Activated T-cell treated with anti-CD3 and anti-CD28 coated beads for 4 hours (primary cell): ENCODE measurements at places on chromosomes 6 and 20.

DNA sequence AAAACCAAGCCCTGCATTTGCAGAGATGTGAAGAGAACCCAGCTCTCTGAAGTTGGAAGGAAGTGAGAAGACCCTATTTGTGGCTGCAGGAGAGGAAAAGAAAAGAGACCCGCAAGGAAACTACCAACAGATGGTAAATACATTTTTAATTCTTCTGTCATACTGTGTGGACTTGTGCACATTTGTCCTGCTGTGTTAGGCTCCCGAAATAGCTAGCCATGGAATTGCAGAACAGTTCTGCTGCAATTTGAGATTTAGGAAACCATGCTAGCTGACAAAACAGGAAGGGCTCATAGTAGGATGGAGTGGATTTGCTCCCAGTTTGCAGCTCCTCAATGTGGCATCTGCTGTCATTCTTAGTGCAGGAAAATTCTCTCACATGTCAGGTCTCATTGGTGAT is 12.1 kb upstream of the ATXN1 start:
- DNase-seq: no peak

DNA sequence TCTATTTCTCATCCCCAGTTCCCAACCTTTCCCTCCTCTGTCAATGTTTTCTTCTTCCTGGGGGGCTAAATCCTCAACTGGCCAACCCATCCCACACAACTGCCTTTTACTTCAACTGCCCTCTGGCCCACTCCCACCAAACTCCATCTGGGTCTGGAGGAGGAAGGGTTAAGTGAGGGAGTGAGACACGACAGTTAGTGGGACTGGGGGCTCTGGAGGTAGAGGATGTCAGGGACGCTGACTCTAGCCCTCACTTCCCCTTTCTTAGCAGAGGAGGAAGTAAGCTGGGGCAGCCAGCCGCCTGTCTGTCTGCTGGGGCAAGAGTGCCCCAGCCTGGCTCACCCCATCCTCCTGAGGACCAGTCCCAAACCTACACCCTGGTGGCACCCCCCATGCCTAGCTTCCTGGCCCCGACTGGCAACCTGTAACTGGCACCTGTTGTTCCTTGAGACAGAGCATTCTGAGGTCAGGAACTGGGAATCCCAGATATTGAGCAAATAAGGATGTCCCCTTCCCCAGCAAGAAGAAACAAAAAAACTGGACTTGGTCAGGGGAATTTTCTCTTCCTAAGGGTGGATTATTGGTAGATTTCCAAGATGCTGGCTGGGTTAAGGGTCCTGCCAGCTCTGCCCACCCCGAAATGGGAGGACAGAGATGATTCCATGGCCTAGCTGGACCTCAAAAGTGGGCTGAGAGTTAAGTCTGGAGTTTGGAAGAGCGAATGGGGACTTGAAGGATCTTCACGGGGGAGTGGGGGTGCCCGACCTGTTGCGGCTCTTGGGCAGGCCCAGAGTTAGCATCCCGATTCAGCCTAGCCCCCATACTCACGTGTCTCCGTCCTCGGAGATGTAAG is 971 bp downstream of the NFKBIE start:
- DNase-seq: no peak

DNA sequence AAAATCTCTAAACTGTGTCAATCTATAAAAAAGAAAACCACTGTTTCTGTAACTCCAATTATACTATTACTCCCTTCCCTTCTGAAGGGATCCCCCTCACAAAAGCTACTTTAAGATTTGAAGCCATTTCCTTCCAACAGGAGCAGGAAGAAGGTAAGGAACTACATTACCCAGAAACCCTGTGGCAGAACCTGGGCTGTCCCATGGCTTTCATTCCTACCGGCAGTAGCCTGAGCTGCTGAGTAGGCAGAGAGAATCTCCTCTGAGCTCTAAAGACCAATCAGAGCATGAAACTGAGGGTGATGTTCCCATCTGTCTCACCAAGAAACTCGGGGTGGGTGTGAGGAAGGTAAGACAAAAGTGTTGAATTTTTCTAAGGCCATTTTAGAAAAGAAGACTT is 108.0 kb upstream of the LRFN2 start:
- DNase-seq: no peak

DNA sequence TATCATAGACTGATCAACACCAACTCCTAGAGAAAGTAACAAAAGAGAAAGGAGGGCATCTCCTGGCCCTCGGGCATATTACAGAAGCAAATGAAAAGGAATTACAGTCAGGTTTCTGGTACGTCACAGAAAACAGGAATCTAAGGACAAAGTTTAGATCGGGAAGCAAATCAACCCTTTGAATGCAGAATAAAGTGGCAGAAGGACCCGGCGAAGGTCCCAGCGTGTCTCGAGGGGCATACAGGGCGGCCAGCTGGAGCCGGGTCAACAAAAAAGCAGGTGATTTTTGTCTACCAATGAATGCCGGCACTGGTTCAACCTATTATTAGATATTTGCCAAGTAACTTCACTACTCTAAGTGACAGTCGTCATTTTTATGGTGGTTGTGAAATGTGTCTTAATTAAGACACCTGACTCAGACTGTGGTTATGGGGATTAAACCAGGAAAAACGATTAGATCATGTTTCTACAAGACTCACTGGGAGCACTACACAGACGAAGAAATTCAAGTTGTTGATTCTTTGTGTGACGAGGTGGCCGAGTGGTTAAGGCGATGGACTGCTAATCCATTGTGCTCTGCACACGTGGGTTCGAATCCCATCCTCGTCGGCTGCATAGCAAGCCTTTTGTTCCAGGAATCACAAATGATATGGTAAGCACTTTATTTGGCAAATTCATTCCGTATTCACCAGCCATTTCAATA is 12.4 kb upstream of the ZSCAN9 start:
- DNase-seq: no peak

GRCh38 chr6:5749651-5750215 is 257.0 kb downstream of the NRN1 start:
- DNase-seq: no peak

DNA sequence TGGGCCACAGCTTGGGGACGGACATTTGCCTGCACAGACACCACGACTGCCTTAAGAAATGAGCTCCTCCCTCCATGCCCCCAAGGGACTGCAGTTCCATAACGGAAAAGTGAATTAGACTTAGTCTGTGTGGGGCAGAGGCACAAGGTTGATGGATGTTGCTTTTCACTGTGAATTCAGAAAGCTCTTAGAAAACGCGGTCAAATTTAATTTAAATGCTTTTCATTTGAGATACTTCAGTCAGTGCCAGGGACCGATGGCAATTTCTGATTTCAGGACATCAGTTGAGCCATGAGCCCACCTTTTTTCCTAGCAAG is 356.4 kb downstream of the KIF16B start:
- no peak for DNase-seq

GRCh38 chr6:69812746-69813427 is 16.1 kb upstream of the LMBRD1 start:
- no peak for DNase-seq

DNA sequence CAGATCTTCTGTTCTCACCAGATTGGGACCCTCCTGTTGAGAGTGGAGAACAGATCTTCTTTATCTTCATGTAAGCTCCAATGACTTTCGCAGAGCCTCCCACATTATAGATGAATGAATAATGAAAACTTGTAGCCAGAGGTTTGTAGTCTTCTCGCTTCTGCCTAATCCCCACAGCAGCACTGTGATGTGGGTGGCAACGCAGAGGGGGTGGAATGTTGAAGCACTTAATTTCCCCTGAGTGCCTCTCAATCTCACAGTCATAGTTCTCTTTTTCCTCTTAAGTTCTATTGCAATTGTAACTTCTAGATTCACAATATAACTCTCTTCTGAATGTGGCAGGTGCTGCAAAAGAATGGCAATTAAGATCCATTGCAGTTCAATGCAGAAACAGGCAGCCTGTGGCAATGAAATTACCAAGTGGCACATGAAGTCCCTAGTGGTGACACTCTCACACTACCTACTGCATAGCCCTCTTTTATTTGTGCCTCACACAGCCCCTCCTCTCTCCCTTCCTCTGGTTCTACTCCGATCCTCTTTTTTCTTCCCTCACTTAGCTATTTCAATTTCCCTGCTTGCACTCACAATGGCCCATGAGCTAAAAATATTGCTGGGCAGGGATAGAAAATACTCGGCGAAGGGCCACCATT is 281.9 kb downstream of the UBE3D start:
- no peak for DNase-seq

DNA sequence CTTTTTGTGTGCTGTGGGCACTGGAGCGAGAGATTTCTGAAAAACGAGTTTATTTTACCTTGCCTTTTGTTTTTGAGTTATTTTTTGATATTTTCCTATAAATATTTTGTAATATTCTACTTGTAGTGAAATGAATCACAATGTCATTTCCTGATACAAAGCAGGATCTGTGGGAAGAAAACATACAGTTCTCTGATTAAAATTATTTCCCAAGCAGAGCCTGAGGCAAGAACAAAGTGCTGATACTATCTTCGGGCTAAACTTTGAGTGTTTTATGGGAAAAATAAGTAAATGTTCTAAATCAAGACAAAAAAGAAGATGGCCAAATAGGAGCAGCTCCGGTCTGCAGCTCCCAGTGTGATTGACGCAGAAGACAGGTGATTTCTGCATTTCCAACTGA is 33.7 kb upstream of the ELOVL5 start:
- no peak for DNase-seq

GRCh38 chr6:104268389-104268788 is 591.3 kb downstream of the HACE1 start:
- DNase-seq: no peak

GRCh38 chr6:32716396-32716795 is 24.8 kb upstream of the HLA-DQA2 start:
- DNase-seq: no peak

- DNase-seq: no peak
Measured at GRCh38 chr20:43946659-43947315, 32.1 kb downstream of the TOX2 start.

DNA sequence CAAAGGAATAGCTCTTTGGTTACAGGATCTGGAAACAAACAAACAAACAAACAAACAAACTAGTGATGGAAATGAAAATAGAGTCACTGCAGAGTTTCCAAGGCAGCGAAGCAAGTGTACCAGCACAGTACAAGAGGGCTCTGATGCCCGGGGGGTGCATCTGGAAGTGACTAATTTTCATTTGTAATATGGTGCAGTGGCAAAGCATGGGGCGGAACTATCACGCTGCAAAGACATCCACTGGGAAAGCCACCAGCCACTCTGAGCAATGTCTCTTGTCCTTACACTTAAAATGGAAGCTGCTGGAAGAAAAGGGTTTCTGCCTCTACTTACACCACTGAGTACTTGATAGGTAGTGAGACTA is 44.4 kb upstream of the NEDD9 start:
- DNase-seq: no peak

DNA sequence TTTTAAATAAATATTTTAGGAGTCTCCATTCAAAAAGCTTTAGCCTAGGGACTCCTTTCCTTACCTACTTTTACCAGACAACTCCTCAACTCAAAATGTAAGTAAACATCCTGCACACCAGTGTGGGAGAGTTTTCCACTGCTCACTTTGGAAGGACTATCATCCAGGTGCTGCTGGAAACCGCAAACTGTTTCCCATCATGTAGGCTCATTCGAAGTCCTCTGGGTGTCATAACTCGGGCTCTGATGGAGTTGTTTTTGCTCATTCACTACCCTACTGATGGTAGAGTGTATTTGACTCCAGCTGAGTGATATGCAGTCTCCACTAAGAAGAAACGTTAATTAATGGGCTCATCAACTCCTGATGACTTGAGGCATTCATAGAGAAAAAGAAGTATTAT is 136.5 kb upstream of the AKAP12 start:
- no peak for DNase-seq

- no peak for DNase-seq
Measured at GRCh38 chr20:17059465-17059864, 167.4 kb upstream of the PCSK2 start.

- no peak for DNase-seq
Measured at GRCh38 chr6:3440911-3441310, 15.9 kb downstream of the SLC22A23 start.

DNA sequence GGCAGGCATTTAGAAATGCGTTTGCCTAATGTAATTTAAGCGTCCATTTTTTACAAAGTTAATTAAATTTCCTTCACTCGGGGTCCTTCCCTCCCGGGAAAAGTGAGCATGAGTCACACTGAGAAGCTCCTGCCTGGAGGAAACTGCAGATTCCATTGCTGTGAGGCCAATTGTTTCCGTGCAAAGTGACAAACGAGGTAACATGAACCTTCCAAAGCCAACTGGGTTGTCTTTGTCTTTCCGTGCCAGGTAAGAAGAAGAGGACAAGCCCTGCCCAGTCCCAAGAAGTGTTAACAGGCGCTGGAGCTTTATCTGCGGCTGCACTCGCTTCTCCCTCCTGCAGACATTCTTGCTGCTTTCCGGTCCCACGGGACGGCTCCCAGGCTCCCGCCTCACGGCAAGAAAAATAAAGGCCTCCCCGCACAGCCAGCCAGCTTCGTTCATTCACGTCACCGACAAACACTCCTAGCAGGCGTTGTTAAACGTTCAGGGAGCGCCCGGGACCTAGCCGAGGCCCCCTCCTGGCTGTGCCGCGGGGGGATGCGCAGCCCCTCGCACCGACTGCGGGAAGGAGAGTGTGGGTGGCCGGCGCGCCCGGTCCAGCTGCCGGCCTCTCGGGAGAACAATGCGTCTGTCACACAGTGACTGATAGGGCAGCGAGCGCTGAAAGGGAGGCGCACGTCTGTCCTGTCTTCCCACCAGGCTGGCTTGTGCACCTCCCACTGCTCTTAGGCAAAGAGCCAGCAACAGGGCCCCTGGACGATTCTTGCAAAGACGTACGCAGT is 61.5 kb upstream of the HDDC2 start:
- DNase-seq: no peak

GRCh38 chr6:154993026-154993425 is 2.1 kb upstream of the TIAM2 start:
- no peak for DNase-seq

GRCh38 chr20:47973519-47974233 is 188.4 kb upstream of the SULF2 start:
- no peak for DNase-seq

GRCh38 chr6:87544474-87544735 is 45.4 kb downstream of the RARS2 start:
- DNase-seq: no peak

GRCh38 chr6:165566088-165566828 is 96.8 kb downstream of the PDE10A start:
- no peak for DNase-seq

DNA sequence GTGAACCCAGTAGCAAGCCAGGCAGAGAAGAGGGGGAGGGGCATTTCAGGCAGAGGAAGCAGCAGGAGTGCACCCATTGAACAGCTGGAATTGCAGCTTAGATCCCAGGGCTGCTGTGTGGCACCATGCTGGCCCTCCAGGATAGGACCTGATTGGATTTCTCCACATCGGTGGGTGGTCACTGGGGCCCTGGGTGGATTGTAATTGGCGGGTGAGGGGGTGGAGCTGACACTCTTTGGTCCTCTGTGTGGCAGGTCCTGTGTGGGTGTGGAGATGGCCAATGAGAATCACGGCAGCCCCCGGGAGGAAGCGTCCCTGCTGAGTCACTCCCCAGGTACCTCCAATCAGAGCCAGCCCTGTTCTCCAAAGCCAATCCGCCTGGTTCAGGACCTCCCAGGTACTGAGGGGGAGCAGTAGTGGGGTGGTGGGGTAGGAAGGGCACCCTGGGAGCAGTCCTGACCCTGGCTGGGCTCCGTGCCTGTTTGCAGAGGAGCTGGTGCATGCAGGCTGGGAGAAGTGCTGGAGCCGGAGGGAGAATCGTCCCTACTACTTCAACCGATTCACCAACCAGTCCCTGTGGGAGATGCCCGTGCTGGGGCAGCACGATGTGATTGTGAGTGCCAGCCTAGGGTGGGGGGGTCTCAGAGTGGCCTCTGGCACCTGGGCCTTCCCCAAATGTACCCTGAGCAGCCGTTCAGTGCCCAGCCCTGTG is 4.4 kb downstream of the PCIF1 start:
- no peak for DNase-seq

- no peak for DNase-seq
Measured at GRCh38 chr6:13472099-13472498, 15.3 kb downstream of the GFOD1 start.

GRCh38 chr6:17577059-17577458 is 23.0 kb upstream of the FAM8A1 start:
- DNase-seq: no peak
